ENCODE measurements at places on chromosomes 4 and X.

GRCh38 chr4:13844740-13845139 is 217.2 kb upstream of the BOD1L1 start:
- DNase-seq: no peak

DNA sequence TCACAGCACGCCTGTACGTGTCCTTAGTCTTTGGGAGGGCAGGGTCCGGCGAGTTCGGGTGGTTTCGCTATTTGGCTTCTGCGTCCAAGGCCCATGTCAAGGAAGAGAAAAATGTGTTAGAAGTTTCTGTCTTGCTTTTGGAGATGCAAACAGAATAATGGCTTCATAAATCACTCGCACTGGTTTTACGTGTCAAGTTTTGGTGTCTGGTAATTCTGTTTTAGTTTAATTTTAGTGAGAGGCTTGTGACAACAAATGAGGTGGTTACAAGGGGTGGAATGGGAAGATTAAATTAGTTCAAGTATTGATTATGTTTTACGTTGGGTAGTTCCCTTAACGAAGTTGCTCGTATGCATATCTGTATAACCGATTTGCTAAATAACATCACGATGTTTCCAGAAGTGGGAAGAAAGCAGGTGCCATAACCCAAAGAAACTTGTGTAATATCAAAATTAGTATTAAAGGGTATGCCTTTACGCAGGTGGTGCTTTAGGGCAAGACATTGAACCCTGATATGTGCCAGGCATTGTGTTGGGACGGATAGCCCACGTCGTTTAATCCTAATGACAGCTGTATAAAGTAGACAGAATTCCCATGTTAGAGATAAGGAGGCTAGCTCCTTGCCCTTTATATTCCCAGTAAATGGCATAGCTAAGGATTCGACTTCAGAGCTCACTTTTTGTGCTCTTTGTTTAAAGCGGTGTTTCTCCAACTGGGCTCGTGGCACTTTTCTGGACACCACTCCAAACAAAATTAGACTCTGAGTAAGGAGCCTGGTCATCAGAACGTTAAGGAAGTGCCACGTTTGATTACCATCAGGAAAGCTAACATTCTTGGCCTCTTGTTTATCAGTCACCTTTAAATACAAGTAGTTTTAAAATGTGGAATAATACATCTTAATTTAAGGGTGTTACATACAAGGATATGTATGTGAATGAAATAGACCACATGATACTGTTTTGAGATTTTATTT is 843 bp downstream of the RPL34 start:
- DNase-seq: no peak

GRCh38 chrX:64739792-64740378 is 236.4 kb downstream of the ZC4H2 start:
- no peak for DNase-seq

- no peak for DNase-seq
Observed at GRCh38 chr4:5784021-5784420, 73.0 kb downstream of the EVC start.

DNA sequence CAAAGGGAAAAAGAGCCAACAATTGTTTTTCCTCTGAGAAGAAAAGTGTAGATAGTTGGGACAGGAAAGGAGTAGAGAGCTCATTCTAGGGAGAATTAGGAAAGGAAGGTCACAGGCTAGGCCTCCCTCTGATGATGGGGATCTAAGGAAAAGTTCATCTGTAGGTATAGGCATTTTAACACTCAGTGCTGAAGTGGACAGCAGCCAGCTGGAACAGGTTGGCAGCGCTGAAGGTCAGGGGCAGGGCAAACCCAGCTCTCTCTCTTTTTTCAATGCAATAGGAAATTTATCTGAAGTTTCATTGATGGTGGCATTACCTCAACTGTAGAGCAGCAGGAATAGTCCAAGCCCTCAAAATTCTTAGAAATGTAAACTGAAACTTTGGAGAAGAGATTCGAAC is 98.5 kb upstream of the ETNPPL start:
- DNase-seq: no peak

DNA sequence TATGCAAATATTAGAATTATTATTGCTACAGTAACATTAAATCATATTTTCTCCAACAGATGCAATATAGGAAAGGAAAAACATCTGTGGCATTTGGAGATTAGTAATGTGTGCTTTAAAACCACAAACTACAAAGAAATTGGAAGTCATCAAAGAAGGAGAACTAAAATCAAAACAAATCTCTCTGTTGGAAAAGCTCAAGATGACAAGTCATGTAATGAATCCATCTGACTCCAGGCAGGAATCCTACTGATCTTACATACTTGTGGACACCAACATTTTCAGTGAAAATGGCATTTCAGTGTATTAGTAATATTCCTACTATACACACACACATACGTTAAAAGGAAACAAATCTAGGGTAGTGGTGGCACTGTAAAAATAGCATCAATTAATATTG is 98.2 kb downstream of the SLC39A8 start:
- DNase-seq: no peak

GRCh38 chrX:23482561-23482960 is 147.9 kb downstream of the PTCHD1 start:
- no peak for DNase-seq

DNA sequence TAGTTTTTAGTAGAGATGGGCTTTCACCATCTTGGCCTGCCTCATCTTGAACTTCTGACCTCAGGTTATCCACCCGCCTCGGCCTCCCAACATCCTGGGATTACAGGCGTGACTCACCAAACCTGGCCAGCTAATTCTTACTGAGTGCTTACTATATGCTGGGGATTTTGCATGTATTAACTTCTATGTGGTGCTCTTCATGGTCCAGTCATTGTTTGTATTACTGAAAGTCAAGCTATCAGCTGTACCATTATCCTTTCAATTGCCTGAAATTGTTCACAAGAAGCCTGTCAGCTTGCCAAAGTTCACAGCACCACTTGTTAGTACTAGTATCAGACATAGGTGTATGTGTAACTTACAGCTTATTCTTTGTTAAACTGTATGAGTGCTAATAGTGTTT is 1272.1 kb downstream of the ARAP2 start:
- DNase-seq: no peak

DNA sequence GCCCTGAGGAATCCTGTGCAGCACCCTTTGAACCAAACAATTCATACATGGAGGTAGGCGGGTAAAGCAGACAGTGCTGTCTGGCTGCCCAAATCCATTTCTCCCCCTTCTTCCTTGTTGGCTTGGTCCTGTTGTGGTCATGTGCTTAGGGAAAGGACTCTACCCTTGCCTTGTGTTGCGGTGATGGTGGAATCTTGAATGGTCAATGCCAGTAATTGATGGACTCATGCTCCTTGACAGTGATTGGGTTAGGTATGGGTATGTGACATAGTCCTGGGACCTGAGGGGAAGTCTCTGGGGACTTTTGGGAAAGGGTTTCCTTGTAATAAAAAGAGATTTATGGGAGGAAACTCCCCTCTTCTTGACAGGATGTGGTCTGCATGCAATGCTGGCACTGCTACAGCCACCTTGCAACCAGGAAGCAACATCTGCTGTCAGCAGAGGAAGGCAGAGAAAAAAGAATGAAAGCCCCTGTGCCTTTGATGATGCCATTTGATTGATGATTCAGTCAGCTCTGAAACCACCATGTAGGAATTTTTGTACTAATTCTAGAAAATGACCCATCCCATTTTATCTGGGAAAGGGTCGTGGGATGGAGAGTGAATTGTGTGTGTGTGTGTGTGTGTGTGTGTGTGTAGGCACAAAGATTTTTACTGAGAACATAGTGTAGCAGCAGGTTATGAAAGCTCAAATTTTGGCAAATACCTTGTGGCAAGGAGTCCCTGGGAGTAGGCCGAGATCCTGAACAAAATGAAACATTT is 30.0 kb upstream of the HUWE1 start:
- DNase-seq: no peak

GRCh38 chr4:2702361-2702760 is 53.8 kb downstream of the TNIP2 start:
- DNase-seq: no peak

DNA sequence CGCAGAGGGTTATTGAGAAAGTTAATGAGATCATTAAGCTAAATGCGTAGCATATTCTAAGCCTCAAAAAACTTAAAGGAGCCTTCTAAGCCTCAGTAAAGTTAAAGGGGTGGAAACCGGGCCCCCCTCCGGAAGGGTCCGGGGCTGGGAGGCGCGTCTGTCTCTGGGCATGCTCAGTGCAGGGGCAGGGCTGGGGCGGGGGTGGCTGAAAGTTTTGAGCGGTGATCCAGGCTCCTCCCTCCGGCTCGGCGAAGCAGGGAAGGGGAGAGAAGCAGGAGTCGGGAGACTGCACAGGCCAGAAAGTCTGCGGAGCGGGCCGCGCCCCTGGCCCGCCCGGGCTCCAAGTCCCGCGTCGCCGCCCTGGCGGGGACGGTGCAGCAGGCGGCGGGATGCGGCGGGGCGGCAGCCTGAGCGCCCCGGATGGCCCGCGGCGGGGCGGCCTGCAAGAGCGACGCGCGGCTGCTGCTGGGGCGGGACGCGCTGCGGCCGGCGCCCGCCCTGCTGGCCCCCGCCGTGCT is at the start of gene EVC:
EVC (plus strand) TSS at position 241 of the 518 bp plus-strand sequence; CDS start at position 421, 180 bp downstream.
- peak; percentile 78 for DNase-seq

DNA sequence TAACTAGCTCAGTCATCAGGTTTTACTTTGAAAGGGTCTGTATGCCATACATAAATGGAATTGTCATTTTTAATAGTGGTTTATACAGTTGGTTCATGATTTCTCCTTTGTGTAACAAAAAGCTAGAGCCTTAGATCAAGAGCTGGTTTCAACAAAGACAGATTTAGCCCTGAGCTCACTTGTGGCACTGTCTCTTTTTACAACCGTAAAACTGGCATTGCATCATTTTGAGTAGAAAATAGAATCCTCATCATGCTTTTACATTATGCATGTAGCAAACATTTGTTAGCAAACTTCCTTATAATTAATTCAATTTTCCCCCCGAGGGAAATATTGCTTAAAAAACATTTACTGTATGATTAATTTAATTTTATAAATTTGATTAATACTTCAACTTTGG is 1871.5 kb downstream of the ARAP2 start:
- no peak for DNase-seq

- DNase-seq: no peak
Observed at GRCh38 chr4:56115898-56116297, 167.2 kb downstream of the CEP135 start.

DNA sequence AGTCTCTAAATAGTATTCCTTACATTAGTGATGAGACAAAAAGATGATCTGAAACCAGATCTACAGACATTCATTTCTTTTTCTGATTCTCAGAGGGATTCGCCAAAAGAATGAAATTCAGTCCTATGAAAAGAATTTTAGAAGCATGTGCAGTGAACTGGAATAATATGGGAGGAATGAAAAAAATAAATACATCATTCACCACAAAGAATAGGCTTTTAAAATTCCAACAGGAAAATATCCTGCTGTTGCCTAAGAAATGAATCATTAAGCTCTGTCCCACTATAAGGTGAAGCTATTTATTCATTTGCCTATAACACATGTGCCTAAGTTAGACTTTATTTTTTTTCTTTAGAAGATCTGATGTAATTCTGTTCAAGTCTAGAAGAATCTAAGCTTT is 165.9 kb downstream of the IL15 start:
- no peak for DNase-seq

- DNase-seq: no peak
Observed at GRCh38 chr4:118682928-118683327, 2.3 kb upstream of the METTL14 start.

All from brain microvascular endothelial cell (primary cell).